ENCODE measurements at places on chromosomes 6 and 20.

GRCh38 chr20:10134176-10134575, 84.5 kb upstream of the SNAP25 start:
- peak; percentile 63 for DNase-seq

- DNase-seq = no peak
Observed at GRCh38 chr6:107585815-107586435, 96.0 kb downstream of the SOBP start.

GRCh38 chr6:41560431-41561192, 14.4 kb downstream of the FOXP4 start:
- DNase-seq = peak; percentile 79

DNA sequence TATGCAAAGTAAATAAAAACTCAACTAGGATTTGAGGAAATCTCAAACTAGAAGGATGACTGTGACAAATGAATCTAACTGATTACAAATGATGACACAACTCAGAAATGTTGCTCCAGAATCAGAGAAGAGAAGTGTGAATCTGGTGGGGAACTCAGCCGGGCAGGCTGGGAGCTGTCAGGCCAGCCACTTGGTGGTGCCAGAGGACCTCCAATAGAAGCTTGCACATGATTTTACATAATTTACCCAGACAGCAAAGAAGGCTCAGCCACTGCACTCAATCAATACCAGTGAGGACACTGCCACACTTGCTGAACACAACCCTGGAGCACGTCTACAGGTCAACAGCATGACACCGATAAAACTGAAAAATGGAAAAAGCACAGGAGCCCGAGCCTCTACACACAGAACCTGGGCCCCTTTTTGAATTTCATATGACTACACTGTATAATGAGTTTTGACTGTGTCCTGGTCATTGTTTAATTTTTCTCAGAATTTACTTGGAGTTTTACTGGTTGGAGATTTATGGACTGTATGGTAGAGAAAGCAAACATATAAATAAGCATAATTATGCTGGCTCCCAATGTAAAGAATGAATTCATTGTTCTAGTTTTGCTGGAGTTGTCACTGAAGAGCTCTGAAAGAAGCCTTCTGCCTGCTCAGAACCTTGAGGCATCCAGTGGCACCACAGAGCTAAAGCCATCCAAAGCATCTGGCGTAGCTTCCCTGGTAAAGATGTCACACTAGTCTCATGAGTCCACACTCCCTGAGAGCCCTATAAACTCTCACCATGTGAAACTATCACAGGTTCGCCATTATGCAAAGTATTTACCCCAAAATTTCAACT, 296.5 kb downstream of the THBS2 start:
- DNase-seq = peak; percentile 80

GRCh38 chr6:149335924-149336608, 18.6 kb downstream of the TAB2 start:
- no peak for DNase-seq

GRCh38 chr6:83536034-83536646, 23.8 kb downstream of the PRSS35 start:
- peak; percentile 74 for DNase-seq

- peak; percentile 85 for DNase-seq
Observed at GRCh38 chr6:81938991-81939732, 186.7 kb upstream of the TENT5A start.

GRCh38 chr6:132285004-132285780, 116.1 kb downstream of the MOXD1 start:
- no peak for DNase-seq

- no peak for DNase-seq
Observed at GRCh38 chr20:51616060-51616459, 73.5 kb upstream of the NFATC2 start.

GRCh38 chr20:24157213-24157612, 168.6 kb upstream of the GGTLC1 start:
- DNase-seq = no peak

- peak; percentile 52 for DNase-seq
Observed at GRCh38 chr20:46810448-46811223, 84.0 kb upstream of the EYA2 start.

GRCh38 chr20:25304025-25304549, 56.2 kb downstream of the PYGB start:
- DNase-seq = no peak

GRCh38 chr20:45115386-45115774, 406 bp upstream of the WFDC5 start:
- DNase-seq = peak; percentile 47

DNA sequence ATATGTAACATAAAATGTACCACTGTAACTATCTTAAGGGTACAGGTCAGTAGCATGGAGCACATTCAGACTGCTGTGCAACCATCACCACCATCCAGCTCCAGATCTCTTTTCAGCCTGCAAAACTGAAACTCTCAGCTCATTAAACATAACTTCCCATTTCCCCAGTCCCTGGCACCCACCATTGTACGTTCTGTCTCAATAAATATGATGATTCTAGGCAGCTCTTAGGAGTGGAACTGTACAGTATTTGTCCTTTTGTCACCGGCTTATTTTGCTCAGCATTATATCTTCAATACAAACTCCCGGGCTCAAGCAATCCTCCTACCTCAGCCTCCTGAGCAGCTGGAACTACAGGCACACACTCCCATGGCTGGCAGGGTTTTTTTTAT, 1.5 kb downstream of the ZC3H12D start:
- no peak for DNase-seq

DNA sequence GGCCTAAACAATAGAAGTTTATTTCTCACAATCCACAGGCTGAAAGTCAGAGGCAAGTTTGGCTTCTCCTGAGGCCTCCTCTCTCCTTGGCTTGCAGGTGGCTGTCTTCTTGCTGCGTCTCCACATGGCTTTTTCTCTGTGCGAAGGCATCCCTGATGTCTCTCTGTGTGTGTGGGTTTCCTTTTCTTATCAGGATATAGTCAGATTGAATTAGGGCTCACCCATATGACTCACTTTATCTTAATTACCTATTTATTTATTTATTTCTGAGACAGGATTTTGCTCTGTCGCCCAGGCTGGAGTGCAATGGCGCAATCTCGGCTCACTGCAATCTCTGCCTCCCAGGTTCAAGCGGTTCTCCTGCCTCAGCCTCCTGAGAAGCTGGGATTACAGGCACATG, 30.7 kb downstream of the LINC00237 start:
- DNase-seq = no peak

DNA sequence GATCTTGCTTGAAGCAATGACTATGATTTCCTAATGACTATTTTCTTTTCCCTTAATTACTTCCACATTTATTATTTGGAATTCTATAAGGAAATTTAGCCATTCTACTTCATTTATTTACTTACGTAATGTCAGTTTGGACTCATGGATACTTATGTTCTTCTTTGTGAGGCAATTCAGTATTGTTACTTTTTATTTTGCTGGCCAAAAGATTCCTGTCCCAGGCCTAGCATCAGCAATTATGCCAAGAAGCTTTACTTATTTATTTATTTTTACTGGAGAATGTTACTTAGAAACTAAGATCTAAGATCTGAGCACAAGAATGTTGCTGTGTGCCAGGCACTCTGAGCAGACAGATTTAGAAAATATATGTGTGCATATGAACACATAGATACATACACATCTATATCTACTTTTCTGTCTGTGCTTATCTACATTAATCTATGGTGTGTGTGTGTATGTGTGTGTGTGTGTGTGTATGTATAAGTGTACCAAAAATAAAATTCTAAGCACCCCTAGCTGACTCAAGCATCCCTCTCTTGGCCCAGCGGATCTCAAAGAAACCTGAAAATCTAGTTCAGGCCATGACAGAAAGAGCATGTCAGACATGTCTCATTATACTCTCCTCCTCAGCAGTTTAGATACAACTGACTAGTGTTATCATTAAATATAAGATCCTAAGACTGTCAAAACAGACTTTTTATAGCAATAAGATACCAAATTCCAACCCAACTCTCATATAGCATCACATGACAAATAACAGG, 640.0 kb upstream of the GJE1 start:
- DNase-seq = no peak

DNA sequence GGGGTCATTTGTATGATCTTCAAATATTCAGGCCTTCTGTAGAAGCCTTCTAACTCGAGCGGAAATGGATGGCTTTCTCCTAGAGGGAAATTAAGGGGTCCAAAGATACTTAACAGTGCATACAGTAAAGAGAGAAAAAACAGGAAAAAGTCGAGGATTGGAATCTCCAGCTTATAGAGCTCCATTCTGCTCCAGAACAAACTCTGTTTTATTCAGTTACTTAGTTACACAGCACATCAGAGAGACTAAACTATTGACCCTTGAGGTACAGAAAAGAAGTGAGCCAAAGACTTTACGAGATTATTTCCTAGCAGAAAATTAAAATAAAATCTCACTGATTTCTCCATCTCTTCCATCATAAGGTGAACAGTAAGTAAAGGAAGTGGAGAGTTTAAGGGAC, 43.8 kb upstream of the DSE start:
- DNase-seq = no peak

- no peak for DNase-seq
Observed at GRCh38 chr6:37504024-37504423, 4.3 kb upstream of the CCDC167 start.

DNA sequence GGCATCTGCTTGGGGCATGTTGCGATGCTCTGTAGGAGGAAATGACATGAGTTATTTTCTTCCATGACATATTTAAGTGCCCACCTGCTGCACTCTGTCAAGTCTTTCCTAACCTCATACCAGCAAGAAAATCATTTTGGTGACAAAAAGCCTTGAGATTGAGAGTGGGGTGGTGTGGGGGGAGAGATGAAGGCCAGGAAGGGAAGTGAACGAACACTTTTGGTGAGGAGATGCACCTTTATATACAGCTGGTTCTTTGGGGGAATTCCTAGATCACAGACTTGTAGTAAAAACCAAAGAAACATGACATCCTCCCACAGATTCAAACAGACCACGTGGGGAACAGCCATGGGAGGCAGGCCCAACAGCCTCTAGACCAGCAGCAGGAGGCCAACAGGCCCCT, 26.1 kb downstream of the NCOA5 start:
- DNase-seq = no peak

- no peak for DNase-seq
Observed at GRCh38 chr6:67887747-67888545, 747.1 kb upstream of the ADGRB3 start.

GRCh38 chr6:107657755-107658461, 166.2 kb downstream of the SCML4 start:
- peak; percentile 76 for DNase-seq

DNA sequence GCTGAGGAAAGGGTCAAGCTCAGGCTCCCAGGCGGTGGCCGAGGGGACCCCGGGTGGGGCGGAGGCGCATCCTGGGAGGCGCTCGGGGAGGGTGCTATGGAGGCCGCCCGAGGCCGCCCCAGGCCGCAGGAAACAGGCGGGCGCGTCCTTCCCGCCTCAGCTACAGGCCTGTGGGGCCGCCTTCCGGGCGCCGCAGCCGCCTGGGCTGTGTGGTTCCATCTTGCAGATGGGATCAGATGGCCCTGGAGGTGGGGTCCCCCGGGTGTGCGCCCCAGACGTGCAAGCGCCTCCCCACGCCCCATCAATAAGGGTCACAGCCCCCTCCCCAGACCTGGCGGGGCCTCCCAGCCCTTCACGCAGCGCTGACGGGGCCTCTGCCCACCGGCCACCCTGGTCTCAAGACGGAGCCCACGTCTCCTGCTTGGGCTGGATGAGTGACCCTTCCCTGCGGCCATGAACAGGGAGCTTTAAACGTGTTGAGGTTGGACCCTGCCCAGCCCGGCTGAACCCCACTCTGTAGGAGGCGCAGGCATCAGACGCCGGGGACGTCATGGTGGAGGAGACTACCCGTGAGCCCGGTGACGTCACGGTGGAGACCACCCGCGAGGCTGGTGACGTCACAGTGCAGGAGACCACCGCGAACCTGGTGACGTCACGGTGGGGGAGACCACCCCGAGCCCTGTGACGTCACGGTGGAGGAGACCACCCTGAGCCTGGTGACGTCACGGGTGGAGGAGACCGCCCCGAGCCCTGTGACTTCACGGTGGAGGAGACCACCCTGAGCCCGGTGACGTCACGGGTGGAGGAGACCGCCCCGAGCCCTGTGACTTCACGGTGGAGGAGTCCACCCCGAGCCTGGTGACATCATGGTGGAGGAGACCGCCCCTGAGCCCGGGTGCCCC, 267.0 kb downstream of the DLL1 start:
- DNase-seq = peak; percentile 42

- no peak for DNase-seq
Observed at GRCh38 chr6:56751604-56752003, 108.9 kb upstream of the DST start.
